Osteocyte (in vitro differentiated cells): ENCODE measurements at places on chromosomes 11 and 22. TPM values are rescaled to one million over a fixed set of nuclear protein-coding genes. Genes with fewer than 3 reads are reported as not detected.

DNA sequence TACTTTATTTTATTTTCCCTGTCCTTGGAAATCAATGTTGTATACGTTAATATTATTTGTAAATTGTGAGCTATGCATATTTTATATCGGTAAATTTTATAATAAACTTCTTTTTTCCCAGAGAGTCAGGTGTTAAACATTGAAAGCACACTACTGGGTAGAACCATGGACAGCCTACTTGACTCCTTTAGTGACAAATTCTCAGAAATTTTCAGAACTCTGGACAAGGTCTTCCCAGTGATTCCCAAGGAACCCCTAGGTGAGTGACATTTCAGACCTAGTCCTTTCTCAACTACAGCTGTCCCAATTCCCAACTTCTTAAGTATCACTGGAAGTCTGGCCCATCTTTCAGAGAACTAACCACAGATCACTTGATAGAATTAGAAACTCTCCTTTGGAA lies 107.2 kb downstream of the RCN1 start:
- no peaks in the 10 kb centered on the region for H3K4me1 ChIP-seq
- H3K36me3 ChIP-seq = no peaks in the 10 kb centered on the region
- H3K4me3 ChIP-seq = no peak overlapping the region

- H3K27ac ChIP-seq = no peak overlapping the region
- no peaks in the 10 kb centered on the region for H3K36me3 ChIP-seq
- no peak for DNase-seq
- peaks cover 32% of the 10 kb centered on the region for H3K4me1 ChIP-seq
Measured at GRCh38 chr11:34632105-34632791, 11.4 kb downstream of the EHF start.

- no peaks in the 10 kb centered on the region for H3K4me1 ChIP-seq
- no peaks in the 10 kb centered on the region for H3K36me3 ChIP-seq
- H3K4me3 ChIP-seq = no peak overlapping the region
- no peak for DNase-seq
Measured at GRCh38 chr11:124108156-124108555, 7.1 kb upstream of the VWA5A start.

CFAP68 gene
- total RNA-seq = 12.5 and 17.2 TPM in 2 replicates

KDELR3 gene
- total RNA-seq = 39.3 and 49.3 TPM in 2 replicates

DNA sequence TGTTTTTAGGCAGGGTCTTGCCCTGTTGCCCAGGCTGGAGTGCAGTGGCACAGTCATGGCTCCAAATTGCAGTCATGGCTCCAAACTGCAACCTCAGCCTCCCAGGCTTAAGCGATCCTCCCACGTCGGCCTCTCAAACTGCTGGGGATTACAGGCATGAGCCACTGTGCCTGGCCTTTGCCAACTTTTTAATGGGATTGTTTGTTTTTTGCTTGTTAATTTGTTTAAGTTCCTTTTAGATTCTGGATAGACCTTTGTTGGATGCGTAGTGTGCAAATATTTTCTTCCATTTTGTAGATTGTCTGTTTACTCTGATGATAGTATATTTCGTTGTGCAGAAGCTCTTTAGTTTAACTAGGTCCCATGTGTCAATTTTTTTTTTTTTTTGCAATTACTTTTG lies 10.0 kb upstream of the SCGB1D1 start:
- H3K4me1 ChIP-seq = no peaks in the 10 kb centered on the region
- H3K27me3 ChIP-seq = peaks cover 37% of the 10 kb centered on the region
- no peak for DNase-seq
- no peaks in the 10 kb centered on the region for H3K36me3 ChIP-seq
- H3K4me3 ChIP-seq = no peak overlapping the region

GRCh38 chr22:49760630-49761571 lies 66.8 kb downstream of the BRD1 start:
- no peaks in the 10 kb centered on the region for H3K27me3 ChIP-seq
- peaks cover 2% of the 10 kb centered on the region for H3K36me3 ChIP-seq
- peaks cover 4% of the 10 kb centered on the region for H3K4me1 ChIP-seq
- no peak overlapping the region for H3K27ac ChIP-seq
- no peak overlapping the region for H3K4me3 ChIP-seq
- no peak for DNase-seq

DNA sequence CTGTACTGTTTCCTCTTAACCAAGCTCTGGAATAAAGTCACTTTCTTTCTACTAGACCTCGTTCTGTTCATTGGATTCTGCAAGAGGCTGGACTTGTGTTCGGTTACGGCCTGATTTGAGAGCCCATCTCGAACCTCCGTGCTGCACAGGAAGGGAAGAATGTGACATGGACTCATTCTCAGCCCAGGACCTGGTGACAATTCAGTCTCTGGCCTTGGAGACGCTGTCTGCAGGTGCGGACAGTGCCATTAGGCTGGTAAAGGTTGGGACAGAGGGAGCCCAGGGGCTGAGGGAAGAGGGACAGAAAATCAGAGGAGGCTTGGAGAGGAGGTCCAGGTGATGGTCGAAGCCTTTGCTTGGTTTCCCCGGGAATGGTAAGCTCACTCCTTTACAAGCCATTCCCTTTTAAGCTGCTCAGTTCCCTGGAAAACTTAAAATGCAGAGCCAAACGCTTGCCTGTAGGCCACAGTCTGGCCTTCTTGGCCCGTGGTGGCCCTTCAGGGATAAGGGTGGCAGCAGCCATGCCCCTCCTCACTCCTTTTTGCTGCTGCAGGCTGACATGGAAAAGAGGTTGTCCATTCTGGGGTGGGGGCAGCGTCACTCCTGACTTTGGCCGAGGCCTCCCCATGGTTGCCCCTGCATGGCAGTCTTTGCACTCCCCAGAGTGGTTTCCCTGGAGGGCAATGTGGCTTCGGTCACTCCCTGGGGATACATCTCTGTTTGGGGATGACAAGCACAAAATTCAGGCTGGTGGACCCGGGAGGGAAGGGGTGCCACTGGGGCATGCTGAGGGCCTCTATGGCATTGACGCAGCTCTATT lies 52.3 kb downstream of the SHISAL1 start:
- H3K36me3 ChIP-seq = no peaks in the 10 kb centered on the region
- no peak overlapping the region for H3K27ac ChIP-seq
- H3K4me3 ChIP-seq = no peak overlapping the region
- no peaks in the 10 kb centered on the region for H3K4me1 ChIP-seq

DNA sequence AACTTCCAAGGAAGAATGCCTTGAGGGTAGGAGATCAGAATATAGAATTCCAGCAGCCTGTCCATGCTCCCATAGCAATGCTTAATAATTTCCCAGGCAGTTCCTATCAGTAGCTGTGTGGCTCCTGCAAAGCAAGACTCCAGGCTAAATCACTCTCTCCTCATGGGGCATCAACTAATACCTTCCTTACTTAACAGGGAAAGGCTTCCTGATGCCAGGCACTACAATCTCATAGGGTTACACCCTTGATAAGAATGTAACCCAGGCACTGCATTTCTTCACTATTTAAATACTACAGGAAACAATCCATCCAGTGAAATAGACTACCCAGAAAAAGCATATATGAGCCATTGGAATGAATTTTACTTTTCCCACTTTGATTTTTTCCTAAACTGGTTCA lies 615.0 kb upstream of the ARHGAP42 start:
- H3K27ac ChIP-seq = no peak overlapping the region
- no peaks in the 10 kb centered on the region for H3K4me1 ChIP-seq
- no peak for DNase-seq

- H3K4me3 ChIP-seq = no peak overlapping the region
- H3K27ac ChIP-seq = peak overlapping the region; percentile 97
- H3K27me3 ChIP-seq = no peaks in the 10 kb centered on the region
- peaks cover 81% of the 10 kb centered on the region for H3K4me1 ChIP-seq
Measured at GRCh38 chr22:39297490-39298240, 21.8 kb downstream of the RPL3 start.

BCO2 gene
- 1.4 and 1.5 TPM in 2 replicates for total RNA-seq

GRCh38 chr11:122749005-122749687 lies 89.2 kb upstream of the CRTAM start:
- no peaks in the 10 kb centered on the region for H3K27me3 ChIP-seq
- DNase-seq = no peak
- peak overlapping the region; percentile 68 for H3K27ac ChIP-seq
- H3K36me3 ChIP-seq = no peaks in the 10 kb centered on the region

DNA sequence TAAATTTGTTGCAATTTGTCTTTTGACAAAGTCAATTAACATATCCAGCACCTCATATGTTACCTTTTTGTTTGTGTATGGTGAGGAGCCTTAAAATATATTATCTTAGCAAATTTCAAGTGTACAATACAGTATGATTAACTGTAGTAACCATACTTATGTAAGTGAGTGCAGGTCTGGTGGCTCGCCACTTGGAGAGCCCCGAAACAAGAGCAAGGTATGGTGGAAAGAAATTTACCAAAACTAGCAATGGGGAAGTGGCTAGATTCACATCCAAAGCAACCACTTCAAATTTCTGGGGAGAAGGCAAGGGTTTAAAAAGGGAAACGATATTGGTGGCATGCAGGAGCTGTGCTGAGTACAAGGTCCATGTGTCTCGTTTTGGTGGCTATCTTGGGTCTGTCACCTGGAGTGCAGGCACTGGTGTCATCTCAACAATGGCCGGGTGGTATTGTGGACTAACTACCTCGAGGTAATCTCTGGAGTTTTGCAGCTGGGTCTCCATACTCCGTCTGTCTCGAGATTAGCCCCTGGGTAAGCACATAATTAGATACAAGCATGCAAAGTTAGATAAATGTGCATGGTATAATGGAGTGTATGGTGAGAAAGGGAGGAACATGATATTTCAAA lies 8.2 kb upstream of the FNBP4 start:
- DNase-seq = no peak
- H3K27me3 ChIP-seq = no peaks in the 10 kb centered on the region
- H3K36me3 ChIP-seq = peaks cover 21% of the 10 kb centered on the region
- H3K4me3 ChIP-seq = no peak overlapping the region
- H3K27ac ChIP-seq = no peak overlapping the region

SLC22A9 gene
- not detected in 2 replicates for total RNA-seq

OR52A1 gene
- total RNA-seq = not detected in 2 replicates

- H3K36me3 ChIP-seq = no peaks in the 10 kb centered on the region
- H3K27me3 ChIP-seq = peaks cover 9% of the 10 kb centered on the region
- no peak overlapping the region for H3K4me3 ChIP-seq
- H3K4me1 ChIP-seq = no peaks in the 10 kb centered on the region
Measured at GRCh38 chr11:124891373-124891861, 6.2 kb downstream of the ROBO4 start.

DNA sequence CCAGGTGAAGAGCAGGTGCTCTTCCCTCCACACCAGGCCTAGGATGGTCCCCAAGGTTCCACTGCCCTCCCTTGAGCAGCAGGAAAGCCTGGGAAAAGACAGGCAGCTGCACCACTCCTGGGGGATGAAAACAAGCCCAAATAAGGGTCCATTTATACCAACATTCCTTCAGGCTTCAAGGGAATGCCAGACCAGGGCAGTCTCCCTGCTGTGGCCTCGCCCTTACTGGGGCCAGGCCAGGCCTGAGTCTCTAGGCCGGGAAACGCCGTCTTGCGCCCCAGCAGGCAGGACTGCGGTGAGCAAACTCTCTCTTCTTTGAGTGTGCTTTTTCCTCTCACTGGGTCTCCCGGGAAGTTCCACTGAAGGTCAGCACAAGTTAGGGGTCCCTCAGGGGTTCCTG lies 443.5 kb downstream of the SOX6 start:
- H3K27ac ChIP-seq = no peak overlapping the region

DNA sequence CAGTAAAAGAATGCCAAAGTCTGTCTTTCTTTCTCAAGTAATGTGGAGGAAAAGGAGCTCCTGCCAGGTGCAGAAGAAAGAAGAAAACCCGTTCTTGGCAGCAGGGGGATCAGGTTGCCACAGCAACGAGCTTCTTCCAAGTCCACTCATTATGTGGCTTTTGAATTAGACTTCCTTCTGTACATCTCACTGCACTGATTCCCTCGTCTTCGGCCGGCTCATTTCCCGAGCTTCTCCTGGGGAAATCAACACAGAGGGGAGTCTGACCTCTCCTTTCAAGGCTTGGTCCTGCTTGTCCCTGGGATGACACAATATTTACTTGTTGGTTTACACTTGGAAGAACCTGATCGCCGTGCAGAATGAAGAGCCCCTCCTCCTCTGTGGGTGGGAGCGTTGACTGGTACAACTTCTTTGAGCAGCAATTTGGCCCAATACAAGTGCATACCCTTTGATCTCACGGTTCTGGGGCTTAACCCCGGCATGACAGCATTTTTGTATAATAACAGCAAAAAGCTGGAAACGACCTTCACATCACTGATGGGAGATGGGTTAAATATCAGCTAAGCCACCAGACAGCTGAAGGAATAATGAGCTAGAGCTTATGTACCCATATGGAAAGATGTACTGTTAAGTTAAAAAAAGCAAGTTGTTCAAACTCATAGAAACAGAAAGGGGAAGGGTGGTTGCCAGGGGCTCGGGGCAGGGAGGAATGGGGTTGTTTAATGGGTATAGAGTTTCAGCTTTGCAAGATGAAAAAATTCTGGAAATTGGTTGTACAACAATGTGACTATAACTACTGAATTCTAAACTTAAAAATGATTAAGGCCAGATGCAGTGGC lies 35.4 kb downstream of the MCHR1 start:
- no peaks in the 10 kb centered on the region for H3K36me3 ChIP-seq
- no peaks in the 10 kb centered on the region for H3K27me3 ChIP-seq
- H3K4me3 ChIP-seq = peak overlapping the region; percentile 46
- H3K27ac ChIP-seq = peak overlapping the region; percentile 55
- H3K4me1 ChIP-seq = peaks cover 30% of the 10 kb centered on the region

DNA sequence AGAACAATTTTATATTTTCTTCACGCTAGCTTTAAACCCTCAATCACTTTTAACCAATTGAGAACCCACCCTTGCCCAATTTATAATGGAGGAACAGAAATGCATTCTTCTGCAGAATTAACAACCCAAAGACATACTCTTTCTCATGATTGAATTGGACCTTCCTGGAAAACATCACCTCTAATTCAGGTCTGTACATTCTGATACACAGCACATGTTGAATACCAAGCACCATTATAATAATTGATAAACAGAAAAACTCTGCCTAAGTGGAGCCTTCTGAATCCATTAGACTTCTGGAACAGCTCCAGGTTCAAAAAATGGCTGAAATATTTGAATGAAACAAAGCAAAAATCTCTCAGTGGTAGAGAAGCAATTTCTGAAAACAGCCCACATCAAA lies 105.4 kb downstream of the FAM76B start:
- no peaks in the 10 kb centered on the region for H3K36me3 ChIP-seq
- no peak overlapping the region for H3K27ac ChIP-seq
- no peak overlapping the region for H3K4me3 ChIP-seq
- DNase-seq = no peak
- peaks cover 2% of the 10 kb centered on the region for H3K27me3 ChIP-seq

DNA sequence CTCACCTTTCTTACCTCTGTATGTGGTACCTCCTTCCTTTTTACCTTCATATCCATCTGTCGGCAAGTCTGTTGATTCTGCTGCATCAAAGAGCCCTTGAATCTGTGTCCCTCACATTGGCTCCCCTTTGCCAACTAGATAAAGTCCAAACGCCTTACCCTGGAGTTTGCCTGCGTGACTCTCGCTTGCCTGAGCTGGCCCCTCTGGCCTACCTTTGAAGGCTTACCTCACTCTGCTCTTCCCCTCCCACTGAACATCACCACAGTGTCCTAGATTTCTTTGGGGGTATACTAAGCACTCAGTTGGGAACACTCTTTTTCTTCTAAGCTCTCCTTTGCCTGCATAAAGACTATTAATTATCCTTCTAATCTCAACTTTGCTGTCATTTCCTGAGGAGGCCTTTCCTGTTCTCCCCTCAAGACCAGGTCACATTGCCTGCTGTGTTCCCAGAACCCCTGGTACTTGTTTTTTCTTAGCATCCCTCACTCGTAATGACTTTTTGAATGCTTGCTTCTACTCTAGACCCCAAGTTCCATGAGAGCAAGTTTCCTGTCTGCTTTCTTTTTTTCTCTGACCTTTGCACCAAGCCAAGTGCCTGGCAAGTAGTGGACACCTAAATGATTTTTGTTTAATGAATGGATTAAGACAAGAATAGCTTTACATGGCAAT lies 67.8 kb upstream of the ADORA2A start:
- peak overlapping the region; percentile 29 for H3K27ac ChIP-seq
- no peaks in the 10 kb centered on the region for H3K27me3 ChIP-seq
- no peak for DNase-seq
- no peak overlapping the region for H3K4me3 ChIP-seq
